Activated naive CD8-positive, alpha-beta T cell treated with anti-CD3 and anti-CD28 coated beads, Interleukin-2, amount 10 ng/mL, durations not matched to agents 7 days and 5 days (primary cell): ENCODE measurements at places on chromosomes 13 and 19. TPM values are rescaled to one million over a fixed set of nuclear protein-coding genes. Genes with fewer than 3 reads are reported as not detected.

B3GNT8 gene
- total RNA-seq: 2.0 TPM

IL17D gene
- not detected for total RNA-seq

CLN5 gene
- 15.4 TPM for total RNA-seq

LYL1 gene
- total RNA-seq: 3.7 TPM

ZNF681 gene
- 6.0 TPM for total RNA-seq

CRX gene
- total RNA-seq: 0.06 TPM

MRPL4 gene
- total RNA-seq: 59.9 TPM

UGGT2 gene
- 0.42 TPM for total RNA-seq

TMEM190 gene
- total RNA-seq: not detected

CD22 gene
- total RNA-seq: 1.8 TPM

OR10H4 gene
- not detected for total RNA-seq

NAPSA gene
- total RNA-seq: 5.4 TPM

ATP5F1D gene
- 157 TPM for total RNA-seq

- DNase-seq: no peak
Measured at GRCh38 chr13:49140910-49141611, 79.1 kb upstream of the MLNR start.

- no peak for DNase-seq
Measured at GRCh38 chr13:27372896-27373295, 51.5 kb upstream of the GTF3A start.

DNA sequence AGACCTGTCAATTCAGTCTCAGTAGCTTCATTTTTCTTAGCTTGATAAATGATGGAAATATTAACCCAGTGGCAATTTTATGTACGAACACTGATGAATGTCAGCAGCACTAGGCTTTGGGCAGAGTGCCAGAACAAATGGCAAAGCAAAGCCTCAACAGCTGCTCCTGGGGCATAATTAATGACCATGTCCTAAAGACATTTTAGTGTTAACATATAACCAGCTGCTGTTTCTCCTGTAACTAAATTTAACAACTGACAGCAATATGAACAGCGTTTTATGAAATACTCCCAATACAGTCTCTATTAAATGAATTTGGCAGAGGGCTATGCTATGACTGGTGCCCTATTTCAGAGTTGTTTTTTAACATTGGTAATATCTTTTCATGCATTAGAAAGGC lies 47.1 kb downstream of the ZNF568 start:
- no peak for DNase-seq

- no peak for DNase-seq
Measured at GRCh38 chr19:53659292-53659691, 27.5 kb downstream of the DPRX start.

DNA sequence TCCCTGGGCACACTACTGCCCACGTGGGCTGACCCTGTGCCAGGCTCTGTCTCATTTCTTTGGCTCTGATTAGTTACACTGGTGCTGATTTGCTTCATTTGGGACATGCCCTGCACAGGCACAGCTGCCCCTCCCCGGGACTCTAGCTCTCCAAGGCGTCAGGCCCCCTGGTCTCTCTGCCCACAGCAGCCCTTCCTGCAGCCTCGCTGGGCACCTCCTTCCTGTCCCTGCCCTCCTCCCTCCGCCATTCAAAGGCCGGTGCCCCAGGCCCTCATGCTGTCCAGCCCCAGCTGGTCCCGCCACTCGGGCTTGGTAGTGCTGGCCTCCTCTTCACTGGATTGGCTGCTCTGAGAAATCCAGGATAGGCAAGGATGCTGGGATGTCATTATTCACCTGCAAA lies 73.1 kb downstream of the ERICH6B start:
- no peak for DNase-seq

- DNase-seq: no peak
Measured at GRCh38 chr13:34155931-34156607, 338.1 kb downstream of the RFC3 start.

- DNase-seq: no peak
Measured at GRCh38 chr13:50914848-50915247, 5.3 kb downstream of the RNASEH2B start.

DNA sequence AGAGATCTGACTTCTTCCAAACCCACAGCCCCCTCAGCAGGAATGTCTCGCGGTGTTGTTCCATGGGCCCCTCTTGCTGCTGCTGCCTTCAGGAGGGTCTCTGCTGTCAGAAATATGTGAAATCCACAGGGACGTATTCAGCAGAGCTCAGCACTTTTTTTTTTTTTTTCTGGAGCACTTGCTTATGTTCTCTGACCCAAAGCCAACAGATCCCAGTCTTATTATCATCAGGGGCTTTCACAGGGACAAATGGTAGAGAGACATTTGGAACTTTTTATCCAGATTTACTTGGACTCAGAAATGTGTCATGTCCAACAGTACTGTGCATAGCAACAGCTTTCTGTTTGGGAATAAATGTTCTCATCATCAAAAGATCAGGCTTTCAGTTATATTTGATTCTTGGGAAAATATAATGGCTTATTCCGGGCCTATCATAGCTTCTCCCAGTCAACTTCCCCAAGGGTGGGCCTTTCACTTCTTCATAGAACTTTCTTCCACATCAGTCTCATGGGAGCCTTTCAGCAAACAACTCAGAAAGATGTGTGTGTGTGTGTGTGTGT lies 332.7 kb downstream of the ZNF536 start:
- no peak for DNase-seq

DNA sequence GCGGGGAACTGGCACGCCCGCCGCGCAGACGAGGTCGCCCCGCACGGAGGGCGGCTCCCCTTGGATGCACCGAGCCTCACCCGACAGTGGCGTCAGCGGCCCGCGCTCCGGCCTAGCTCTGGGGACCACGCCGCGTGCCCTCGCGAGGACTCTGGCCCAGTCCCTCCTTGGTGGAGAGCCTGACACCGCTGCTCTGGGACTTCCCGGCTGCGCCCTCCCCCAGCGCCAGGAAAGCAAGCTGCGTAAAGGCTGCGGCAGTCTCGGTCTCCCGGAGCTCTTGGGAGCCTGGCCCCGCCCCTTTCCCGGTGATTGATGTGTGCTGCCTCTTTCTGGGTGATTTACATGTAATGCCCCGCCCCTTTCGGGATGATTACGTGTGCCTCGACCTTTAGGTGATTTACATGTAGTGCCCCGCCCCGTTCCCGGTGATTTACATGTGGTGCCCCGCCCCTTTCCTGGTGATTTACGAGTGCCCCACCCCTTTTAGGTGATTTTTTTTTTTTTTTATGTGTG lies at the start of gene LENG9:
TSS of gene LENG9 (minus strand) at position 248 of the 513 bp plus-strand sequence. CDS start 252 bp downstream, outside the sequence.
- DNase-seq: peak; percentile 93

GRCh38 chr19:2815923-2816322 lies 3.7 kb upstream of the ZNF554 start:
- no peak for DNase-seq

DNA sequence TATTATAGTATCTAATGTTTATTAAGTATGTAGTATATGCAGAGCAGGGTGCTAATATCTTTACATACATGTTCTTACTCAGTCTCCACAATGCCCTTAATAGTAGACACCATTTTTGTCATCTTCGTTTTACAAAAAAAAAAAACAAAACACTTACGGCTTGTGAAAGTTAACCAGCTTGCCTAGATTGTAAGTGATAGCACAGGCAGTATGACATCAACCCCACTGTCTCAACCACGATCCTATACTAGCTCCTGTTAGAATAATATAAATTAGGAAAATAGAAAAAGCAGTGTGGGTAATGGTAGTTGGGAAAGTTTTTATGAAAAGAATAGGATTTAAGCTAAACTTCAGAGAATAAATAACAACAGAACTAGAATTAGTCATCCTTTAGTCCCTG lies 34.3 kb downstream of the MICU2 start:
- DNase-seq: no peak

GRCh38 chr13:45882626-45883025 lies 31.1 kb upstream of the SIAH3 start:
- no peak for DNase-seq

- no peak for DNase-seq
Measured at GRCh38 chr19:4609878-4610511, 29.3 kb upstream of the TNFAIP8L1 start.

- no peak for DNase-seq
Measured at GRCh38 chr19:3691372-3691716, 8.9 kb downstream of the PIP5K1C start.

GRCh38 chr13:44371421-44371820 lies 2.2 kb upstream of the SERP2 start:
- no peak for DNase-seq

- no peak for DNase-seq
Measured at GRCh38 chr19:55013596-55013995, 24.5 kb downstream of the GP6 start.

DNA sequence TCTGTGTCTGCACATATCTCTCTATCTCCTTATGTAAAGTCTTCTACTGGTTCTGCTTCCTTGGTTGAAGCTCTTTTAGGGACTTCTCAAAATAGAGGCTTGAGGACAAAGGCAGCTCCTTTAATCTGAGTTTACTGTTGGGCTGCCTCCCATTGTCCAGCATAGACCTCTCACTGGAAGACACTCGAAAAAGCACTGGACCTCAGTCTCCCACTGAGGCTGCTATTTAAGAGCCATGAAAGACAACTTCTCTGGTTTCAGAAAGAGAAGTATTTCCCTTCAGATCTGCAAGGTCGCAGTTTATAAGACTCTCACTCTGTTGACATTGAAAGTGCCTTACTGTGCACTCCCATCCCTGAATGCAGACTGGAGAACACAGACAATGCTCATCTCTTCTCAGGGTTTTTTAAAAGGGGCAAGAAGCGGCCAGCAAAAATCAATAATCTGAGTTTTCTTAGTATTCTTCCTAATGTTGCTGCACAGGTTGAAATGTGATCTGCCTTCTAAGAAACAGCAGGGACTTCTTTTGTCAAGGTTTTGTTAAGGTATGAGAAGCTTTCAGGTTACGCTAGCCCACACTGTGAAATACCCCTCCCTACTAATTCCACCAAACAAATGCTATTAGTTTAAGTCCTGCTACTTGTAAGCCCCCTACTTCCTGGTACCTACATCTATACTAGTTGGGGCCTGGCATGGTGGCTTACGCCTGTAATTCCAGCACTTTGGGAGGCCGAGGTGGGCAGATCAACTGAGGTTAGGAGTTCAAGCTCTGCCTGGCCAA lies 450.0 kb upstream of the SLC10A2 start:
- DNase-seq: no peak

GRCh38 chr19:13841962-13842290 lies 35.0 kb upstream of the NANOS3 start:
- DNase-seq: peak; percentile 42

GRCh38 chr13:111204438-111205177 lies 89.5 kb downstream of the ARHGEF7 start:
- no peak for DNase-seq

DNA sequence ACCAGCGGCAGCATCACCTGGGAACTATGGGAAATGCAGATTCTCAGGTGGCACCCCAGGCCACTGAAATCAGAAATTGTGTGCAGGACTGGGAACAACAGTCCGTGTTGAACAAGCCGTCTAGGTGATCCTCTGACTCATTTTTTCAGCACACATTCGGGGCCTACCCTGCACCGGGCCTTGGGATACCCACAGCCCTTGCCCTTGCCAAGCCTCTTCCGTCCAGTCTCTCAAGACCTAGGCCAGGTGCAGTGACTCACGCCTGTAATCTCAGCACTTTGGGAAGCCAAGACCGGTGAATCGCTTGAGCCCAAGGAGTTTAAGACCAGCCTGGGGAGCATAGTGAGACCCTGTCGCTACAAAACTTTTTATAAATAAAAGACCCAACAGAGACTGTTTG lies 18.3 kb downstream of the TGFB1 start:
- no peak for DNase-seq

DNA sequence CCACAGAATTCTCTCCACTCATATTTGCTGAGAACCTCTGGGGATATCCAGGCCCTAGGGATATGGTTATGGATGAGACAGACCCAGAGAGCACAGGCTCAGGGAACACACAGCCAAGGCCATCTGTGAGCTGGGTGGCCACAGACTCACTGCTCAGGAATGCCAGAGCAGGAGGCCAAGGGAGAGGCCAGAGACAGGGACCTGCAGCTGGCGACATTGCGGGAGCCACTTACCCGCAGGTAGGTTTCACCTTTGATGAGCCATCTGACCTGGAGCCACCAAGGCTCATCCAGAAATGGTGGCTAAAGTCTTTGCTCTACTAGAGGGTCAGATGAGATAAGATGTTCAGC lies 29.4 kb downstream of the CCNE1 start:
- DNase-seq: no peak

DNA sequence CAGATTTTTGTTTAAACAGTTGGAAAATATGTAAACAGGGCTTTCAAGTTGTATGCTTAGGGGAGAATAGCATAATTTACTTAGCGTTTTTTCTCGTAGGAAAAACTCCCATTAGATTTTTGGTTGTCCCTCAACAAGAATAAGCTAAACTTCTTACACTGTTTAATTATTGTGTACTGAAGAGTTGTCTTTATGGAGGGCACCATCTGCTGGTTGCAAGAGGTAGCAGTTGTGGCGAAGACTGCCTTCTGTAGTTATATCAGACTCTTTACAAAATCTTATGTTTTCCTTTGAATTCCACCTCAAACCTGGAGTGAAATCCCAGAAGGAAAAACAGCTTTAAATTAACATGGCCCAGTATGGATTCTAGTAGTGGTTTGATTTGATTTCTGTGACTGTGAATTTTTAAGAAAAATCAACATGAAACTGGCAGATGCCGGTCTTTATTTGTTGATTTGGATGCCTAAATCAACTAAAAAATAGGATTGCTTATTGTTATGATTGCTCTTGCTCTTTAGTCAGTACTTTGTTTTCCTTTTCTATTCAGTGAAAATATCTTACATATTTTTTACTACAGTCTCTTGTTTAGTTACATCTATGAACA lies 53.4 kb downstream of the PDS5B start:
- DNase-seq: no peak

DNA sequence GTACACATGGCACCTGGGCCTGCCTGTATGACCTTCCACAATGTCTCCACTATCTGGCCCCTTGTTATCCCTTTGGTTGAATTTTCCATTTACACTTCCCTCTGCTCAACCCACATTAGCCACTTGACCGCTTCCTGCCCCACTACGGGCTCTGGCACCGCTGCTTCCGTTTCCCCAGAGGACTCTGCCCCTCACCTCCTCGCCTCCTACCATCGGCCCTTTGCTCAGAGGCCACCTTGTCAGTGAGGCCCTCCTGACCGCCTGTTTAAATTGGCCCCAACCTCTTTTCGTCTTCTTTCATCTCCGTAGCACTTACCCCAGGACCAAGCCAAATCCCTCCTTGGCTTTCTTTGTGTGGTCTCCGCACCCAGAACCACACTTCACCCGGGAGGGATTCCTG lies 47.4 kb downstream of the SOX1 start:
- no peak for DNase-seq

- no peak for DNase-seq
Measured at GRCh38 chr13:104823071-104823470, 1712.4 kb downstream of the EFNB2 start.

DNA sequence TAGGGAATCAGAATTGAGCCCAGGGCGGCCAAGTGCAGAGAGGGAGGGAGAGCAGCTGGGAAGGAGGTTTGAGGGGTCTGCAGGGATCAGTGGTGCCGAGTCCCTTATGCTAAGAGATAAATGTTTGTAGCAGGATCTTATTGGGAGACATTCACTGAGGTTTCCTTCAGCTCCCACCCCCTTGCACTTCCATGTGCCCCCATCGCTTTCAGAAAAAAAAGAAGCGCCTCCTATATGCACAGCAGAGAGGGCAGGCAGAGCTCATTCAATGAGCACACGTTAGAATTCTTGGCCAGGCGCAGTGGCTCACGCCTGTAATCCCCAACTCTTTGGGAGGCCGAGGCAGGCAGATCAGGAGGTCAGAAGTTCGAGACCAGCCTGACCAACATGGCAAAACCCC lies 28.0 kb downstream of the CYP4F2 start:
- DNase-seq: no peak

- DNase-seq: no peak
Measured at GRCh38 chr19:7590256-7590655, 5.4 kb upstream of the CAMSAP3 start.

- no peak for DNase-seq
Measured at GRCh38 chr13:103324641-103325040, 258.4 kb upstream of the SLC10A2 start.
